Vagina (tissue), 2 donors: ENCODE measurements at places on chromosomes 2 and 18. TPM values are rescaled to one million over a fixed set of nuclear protein-coding genes. Genes with fewer than 3 reads are reported as not detected.

DNA sequence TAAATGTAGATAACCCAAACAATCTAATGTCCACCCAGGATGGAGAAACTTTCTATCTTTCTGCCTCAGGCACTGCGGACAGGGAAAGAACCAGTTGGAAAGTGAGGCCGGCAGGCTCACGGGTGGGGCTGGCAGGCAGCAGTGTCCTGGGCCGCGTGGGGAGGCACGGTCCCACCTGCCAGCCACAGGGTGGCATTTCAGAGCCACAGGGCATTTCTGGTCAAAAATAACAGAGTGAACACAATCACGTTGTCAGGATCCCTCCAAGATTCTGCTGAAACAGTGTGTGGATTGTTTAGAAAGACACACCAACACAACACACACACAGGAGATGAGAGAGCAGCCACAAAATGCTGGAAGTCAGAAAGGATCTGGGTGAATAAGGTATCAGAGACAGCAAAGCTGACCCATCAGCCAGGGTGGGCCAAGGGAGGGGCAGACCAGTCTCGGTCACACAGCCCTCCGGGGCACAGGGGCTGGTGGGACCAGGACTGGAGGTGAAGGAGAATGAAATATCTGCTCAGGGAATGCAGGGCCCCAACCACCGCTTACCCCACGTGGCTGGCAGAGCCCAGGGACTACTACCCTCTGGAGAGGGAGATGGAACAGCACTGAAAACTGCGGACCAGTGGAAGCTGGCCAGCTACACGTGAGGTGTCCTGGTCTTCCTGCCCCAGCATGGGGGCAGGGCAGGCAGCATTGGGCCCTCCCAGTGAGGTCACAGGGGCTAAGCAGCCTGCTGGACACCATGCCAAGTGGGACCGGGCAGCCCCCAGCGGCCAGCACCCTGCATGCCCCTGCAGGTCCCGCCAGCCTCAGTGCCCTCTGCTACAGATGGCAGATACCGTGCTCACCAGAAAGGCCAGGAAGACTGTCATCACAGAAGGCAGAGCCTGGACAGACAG lies 173.9 kb downstream of the HDAC4 start:
- no peak for DNase-seq

DNA sequence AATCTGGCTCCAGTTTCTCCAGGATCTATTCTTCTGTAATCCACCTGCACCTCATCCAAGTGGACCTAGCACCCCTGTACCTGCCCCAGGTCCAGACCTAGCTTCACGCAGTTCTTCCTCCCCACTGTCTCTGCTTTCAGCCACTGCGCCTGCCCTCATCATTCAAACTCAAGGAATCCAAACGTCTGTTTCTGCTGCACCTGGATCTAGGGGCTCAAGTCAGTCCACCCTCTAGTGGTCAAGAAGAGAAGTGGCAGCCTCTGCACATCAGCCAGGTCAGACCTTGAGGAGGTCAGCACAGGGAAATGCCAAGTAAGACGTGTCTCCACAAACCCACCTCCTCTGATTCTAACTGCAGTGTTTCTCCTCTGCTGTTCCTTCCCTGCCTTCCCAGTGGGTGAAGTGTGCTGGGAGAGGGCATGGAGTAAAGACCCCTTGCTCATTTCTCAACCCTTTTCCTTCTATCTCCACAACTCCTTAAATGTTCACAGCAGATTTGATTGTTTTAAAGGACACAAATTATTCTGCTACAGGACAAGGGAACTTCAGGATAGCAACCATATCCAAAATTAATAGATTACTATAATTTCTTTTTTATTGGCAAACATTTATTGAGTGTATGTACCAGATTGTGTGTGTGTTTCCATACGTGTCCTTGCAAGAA lies 8.6 kb upstream of the RNF152 start:
- DNase-seq = no peak

DNA sequence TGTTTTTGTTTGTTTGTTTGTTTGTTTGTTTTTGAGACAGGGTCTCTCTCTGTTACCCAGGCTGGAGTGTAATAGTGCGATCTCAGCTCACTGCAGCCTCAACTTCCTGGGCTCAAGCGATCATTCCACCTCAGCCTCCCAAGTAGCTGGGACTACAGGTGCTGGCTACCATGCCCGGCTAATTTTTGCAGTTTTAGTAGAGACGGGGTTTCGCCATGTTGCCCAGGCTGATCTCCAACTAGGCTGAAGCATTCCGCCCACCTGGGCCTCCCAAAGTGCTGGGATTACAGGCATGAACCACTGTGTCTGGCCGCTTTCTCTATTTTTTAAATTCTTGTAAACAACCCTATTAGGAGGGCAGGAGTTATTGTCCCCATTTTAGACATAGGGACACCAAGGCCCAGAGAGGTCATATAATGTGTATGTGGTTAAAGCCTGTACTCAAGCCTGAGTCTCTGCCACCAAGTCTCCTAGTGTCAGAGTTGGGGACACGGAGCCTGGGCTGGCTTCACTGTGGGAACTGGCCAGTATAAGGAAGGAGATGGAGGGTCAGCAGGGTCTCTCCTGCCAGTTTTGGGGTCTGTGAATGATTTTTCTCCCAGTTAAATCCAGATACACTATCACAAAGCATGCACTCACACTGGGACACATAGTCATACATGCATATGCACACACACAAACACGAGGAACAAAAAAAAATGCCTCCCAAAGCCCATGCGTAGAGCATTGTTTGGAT lies 27.5 kb upstream of the MCFD2 start:
- no peak for DNase-seq

DNA sequence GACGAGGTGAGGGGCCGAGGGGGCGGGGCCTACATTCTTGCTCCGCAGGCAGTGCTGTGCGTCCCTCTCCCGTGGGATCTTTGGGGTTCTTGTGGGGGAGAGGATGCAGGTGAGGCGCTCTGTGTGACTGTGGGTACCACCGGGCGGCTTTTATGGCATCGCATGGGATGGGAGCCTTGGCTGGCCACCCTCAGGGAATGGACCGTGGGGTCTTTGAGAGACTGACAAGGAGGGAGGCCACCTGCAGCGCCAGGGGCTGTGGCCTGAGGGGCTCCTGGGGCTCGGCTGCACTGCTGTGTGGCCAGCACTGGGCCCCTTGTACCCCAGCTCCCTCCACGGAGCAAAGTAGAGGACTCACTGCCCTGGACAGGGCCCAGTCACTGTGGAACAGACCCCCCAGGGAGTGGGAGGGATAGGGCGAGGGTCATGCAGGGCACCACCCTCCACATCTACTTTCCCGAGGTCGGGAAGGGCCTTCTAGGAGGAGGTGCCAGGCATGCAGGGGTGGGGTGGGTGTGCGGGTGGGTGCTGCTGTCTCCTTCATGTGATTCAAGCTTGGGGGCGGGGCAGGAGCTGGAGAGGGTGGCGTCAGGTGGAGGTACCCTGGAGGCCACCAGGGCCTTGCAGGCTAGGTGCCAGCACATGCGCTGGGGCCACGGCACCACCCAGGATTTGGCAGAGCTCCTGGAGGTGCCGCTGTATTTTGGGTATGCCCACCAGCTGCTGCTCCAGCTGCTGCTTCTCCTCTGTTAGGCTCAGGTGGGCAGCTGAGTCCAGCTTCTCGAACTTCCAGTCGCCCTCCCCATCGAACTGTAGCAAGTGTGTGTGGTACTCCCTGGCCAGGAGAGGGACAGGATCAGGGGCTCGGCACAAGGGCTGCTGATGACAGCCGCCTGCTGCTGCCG lies 1072.4 kb downstream of the RPIA start:
- DNase-seq = peak; percentile 89

- no peak for DNase-seq
These were observed 126.4 kb upstream of the HNMT start for GRCh38 chr2:137837830-137838229.

GRCh38 chr2:96875498-96876268 lies 5.8 kb upstream of the SEMA4C start:
- DNase-seq = no peak

DNA sequence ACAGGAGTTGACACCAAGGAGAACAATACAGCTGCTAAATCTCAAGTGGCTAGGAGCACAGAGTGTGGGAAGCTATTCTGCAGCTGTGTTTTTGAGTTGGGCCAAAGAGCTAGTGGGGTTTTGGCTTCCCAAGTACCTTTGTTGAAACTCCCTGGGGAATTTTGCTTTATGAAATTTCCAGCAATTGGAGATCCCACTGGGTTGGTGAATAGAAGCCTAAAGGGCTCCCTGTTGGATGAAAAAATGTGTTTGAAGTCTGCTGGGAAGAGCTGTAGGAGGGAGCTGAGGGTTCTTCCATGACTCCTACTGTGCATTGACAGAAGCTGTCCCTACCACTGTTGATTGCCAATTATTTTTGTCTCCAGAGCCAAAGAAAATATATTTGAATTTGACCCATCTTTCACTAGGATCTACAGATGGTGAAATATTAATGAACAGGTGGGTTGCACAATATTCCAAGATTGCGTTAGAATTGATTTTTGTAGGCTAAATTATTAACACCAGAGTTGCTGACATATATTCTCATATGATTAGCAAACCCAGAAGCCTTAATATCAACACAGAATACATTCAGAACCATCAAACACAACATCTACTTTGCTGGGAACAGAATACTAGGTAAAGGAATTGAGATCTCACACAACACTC lies 95.4 kb upstream of the CYP1B1 start:
- no peak for DNase-seq

DNA sequence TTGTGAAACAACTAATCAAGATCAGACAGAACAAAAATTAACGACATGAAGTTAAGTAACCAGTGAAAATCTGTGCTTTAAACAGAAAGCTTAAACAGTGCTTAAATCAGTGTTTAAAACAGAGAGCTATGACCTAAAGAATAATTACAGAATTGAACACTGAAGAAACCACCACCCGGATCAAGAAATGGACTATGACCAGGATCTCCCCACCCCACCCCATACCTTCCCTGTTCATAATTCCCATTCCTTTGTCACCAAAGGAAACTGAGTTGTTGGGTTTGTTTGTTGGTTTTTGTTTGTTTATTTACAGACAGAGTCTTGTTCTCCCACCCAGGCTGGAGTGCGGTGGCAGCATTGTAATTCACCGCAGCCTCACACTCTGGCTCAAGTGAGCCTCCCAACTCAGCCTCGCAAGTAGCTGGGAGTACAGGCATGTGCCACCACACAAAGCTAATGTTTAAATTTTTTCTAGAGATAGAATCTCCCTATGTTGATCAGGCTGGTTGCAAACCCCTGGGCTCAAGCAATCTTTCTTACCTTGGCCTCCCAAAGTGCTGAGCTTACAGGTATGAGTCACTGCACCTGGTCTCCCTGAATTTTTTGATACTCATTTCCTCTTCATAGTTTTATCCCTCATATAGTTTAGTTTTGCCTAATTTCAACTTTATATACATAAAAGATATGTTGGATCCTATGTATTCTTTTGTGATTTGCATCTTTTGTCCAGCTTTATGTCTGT lies 8.2 kb upstream of the ALPG start:
- no peak for DNase-seq

LYG2 gene
- total RNA-seq = not detected

TNP1 gene
- not detected for total RNA-seq

TMEM178A gene
- 2.0 TPM for total RNA-seq

VAMP8 gene
- 46.2 TPM for total RNA-seq

SLC9A4 gene
- not detected for total RNA-seq
